Spleen (tissue), 13 donors: ENCODE measurements at places on chromosomes 5 and 9. TPM values are rescaled to one million over a fixed set of nuclear protein-coding genes. Genes with fewer than 3 reads are reported as not detected.

Gene PRXL2C
- 6.5 TPM for polyA plus RNA-seq

Gene PCDHGA10
- polyA plus RNA-seq: 0.17 TPM

Gene ENDOG
- 13.3 TPM for polyA plus RNA-seq

Gene TAL2
- polyA plus RNA-seq: 0.54 TPM

Gene BARHL1
- not detected for polyA plus RNA-seq

Gene ARHGEF39
- polyA plus RNA-seq: 1.1 TPM

Gene OLFML2A
- 3.2 TPM for polyA plus RNA-seq

DNA sequence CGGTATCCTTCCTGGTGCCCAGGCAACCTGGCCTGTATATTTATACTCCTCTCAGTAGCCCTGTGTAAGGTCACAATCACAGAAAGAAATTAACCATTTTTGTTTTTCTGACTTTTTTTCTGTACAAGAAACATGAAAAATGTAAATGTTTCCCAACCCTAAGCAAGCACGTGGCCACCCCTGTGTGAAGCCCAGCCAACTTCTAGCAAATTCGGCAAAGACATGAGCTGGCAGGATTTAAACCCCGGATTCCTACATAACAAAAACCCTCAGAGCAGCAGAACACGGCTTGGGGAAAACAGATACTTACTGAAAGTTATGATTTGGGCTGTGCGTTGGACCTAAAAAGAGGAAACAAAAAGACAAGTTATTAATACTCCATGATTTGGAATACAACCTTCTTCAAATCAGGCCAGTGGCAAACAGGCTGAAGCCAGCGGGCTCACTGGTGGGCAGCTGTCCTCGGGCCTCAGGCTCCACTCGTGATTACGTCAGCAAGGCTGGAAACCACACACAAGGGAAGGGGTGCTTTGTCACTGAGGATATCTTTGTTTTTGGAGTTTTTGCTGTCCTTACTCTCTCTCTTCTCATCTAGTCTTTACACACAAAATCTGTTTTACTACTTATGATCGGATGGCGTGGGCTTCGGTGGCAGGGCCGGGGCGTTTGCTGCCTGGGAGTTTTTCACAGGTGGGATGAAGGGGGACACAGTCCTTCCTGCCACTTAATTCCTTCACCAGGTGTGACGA is 194.1 kb downstream of the ROR2 start:
- no peak for DNase-seq

DNA sequence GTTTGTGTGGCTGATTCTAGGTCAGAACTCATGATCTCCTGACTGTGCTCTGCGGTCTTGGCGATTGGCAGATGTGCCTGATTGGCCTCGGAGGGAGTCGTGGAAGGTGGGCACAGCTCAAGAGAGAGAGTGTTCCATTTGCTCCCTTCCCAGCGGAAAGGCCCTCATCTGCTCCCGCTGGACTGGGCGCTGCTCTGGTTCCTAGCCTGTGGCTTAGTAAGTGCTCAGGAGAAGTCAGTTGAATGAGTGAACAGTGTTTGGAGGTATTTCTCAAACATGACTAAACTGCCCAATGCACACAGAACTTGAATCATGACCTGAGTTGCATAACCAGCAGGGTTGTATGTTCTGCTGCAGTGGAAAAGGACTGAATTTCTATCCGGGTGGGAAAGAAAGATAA is 120.2 kb upstream of the PITX1 start:
- DNase-seq: no peak

GRCh38 chr9:82939451-82939850 is 123.5 kb downstream of the RASEF start:
- DNase-seq: no peak

DNA sequence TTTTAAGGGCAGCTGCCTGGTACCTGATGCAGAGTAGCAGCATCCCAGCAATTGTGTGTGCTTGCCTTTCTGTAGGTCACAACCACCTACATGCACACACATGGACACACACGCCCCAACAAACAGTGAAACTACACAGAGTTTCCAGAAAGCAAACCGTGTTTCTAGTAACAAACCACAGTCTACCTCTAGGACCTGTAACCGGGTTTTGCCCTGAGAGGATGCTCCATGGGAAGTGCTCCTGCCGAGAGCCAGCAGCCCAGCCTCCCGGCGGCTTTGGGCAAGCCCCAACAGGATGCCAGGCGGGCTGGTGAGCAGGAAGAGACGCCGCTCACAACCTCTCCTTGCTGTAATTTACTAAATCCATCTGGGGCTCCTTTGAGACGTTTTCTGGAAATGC is 4.1 kb upstream of the TCF7 start:
- DNase-seq: no peak

GRCh38 chr5:2441495-2442180 is 309.8 kb downstream of the IRX2 start:
- no peak for DNase-seq

DNA sequence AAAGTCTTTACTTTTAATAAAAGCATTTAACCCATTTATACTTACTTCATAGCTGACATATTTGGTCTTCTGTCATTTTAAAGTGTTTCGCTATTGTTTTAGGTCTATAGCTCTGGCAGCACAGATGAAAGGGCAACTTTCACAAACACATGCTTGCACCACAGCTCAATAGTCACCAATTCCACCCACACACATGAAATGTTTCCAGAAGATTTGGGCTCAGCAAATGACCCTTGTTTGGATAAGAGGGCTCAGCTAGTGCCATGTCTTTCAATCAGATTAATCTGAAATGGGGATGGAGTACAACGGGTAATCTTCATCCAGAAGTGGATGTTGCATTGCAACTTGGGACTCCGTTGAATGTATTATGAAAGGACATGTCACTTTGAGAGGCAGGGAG is 176.0 kb downstream of the FGF18 start:
- DNase-seq: no peak

DNA sequence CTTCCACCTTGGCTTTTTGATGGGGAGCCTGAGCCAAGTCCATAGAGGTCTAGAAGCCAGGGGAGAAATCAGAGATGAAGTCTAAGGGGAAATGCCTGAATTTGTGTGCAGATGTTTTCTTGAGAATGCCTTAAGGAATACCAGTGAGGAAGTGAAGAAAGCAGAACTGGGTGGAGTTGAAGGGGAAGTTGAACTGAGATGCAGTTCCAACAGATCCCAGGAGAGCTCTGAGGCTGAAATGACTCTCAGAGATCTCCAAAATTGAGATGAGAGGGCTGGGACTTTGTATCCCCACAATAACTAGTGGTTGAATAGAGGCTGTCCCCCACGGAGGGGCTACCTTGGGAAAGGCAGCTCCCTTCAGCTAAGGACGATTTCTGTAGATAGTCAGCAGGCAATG is 197.1 kb downstream of the ZNF462 start:
- no peak for DNase-seq

GRCh38 chr9:131484051-131484445 is 18.7 kb upstream of the POMT1 start:
- peak; percentile 17 for DNase-seq

- no peak for DNase-seq
Measured at GRCh38 chr5:126809916-126810315, 33.0 kb downstream of the LMNB1 start.

DNA sequence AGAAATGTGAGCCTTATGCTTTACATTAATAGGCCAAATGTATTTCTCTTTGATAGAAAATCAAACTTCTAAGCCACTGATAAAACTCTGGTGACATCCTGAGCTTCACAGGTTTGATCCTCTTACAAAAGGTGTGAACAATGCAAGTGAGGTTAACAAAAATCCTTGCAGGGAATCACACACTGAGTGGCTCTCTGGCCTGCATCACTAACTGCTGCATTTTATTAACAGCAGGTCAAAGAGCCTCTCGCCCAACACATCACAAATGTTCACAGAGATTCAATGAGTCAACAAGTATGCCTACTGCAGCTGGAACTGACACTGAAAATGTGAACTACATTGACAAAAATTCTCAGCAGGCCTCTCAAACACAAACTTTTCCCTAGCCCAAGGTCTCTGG is 122.3 kb downstream of the SEMA5A start:
- DNase-seq: no peak

- no peak for DNase-seq
Measured at GRCh38 chr5:78983601-78984438, 1.3 kb downstream of the ARSB start.

- DNase-seq: no peak
Measured at GRCh38 chr9:97052735-97053134, 13.8 kb upstream of the CTSV start.

GRCh38 chr9:35871545-35871944 is 1.3 kb upstream of the OR13J1 start:
- no peak for DNase-seq

DNA sequence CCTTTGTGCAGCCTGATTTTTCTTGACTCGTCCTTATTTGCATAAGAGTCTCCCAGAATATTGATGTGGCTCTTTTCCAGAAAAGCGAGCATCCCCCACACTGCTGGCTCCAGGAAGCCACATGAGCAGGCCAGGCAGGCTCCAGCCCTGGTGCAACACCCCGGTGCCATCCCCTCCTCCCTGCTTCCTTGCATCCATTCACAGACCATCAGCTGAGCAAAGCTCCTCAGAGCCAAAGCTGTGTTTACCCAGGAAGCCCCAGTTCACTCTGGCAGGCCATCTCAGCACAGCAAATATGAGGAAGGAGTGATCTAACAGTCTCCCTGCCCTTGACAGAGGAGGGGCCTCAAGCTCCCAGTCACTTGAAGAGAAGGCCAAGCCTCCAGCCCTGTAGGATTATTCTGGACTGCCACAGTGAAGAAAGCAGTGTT is 34.4 kb downstream of the INSYN2B start:
- DNase-seq: no peak

GRCh38 chr9:118305331-118305730 is 601.1 kb downstream of the TLR4 start:
- DNase-seq: no peak

DNA sequence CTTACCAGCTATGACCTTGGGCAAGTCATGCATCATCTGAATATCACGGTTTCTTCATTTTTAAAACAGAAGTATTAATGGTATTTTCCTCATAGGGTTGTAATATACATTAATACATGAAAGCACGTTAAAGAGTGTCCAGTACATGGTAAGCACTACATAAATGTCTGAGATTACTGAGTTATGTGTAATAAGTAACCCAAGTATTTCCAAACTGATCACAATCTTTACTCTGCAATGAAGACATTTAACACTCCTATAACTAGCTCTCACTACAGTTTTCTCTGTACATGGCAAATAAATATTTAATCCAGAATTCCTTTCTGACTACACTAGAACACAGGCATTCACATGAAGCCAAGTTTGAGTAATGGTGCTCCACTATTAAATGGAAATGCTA is 4.0 kb downstream of the GLDC start:
- DNase-seq: no peak

DNA sequence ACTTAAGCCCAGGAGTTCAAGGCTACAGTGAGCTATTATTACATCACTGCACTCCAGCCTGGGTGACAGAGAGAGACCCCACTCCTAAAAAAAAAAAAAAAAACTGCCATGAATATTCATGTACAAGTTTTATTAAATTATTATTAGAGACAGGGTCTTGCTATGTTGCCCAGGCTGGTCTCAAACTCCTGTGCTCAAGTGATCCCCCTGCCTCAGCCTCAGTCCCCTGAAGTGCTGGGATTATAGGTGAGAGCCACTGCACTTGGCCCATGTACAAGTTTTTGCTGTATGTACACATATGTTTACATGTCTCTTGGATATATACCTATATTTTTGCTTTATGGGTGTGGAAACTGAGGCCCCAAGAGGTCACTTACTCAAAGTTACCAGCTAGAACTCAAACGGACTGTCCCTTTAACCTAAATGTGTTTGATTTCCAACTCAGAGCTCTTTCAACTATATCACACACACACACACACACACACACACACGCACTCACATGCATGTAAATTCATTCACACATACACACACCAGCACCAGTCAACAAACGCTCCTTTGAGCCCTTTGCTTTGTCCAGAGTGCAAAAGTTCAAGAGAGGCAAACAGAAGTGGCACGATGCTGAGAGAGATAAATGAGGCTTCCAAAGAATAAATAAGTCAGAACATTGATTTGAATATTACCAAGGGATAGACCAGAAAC is 42.3 kb upstream of the STRBP start:
- DNase-seq: no peak

DNA sequence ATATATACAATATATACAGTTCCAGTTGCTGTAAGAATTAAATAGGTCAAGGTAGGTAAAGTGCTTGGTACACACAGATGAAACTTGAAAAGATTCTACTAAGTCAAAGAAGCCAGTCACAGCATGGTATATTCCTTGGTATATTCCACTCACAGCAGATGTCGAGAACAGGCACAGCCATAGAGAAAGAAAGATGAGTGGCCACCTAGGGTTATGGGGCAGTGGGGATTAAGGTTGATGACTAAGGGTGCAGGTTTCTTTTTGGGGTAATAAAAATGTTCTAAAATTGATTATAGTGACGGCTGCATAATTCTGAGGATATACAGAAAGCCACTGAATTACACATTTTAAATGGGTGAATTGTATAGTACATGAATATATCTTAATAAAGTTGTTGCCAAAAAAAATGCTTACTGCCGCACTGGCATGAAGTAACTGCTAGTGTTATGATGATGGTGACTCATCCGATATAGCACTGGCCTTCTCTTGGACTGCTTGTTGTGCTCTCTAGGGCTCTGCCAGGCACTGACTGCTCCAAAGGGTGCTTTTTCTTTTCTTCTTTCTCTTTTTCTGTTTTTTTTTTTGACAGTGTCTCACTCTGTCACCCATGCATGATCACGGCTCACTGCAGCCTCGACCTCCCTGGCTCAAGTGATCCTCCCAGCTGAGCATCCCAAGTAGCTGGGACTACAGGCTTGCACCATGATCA is 23.5 kb downstream of the TBC1D2 start:
- DNase-seq: no peak

GRCh38 chr9:93200449-93200742 is 16.5 kb downstream of the WNK2 start:
- no peak for DNase-seq

- DNase-seq: no peak
Measured at GRCh38 chr5:127097278-127097677, 24.0 kb upstream of the C5orf63 start.

DNA sequence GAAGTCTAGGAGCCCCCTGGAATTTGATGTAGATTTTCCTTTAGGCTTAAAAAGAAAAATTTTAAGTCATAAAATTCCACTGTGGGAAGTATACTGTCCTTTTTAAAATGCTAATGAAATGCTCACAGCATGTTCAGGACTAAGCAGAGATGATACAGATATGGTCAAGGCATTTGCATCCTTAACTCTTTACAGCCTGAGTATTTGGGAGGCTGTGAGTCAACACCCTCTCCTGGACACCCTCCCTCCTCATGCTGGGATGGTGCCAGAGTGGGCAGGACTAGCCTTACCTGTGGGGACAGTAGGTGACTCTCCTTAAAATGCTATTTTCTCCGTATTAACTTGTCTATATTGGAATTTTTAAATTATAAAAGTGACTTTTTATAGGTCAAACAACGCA is 197.4 kb upstream of the ELL2 start:
- no peak for DNase-seq

DNA sequence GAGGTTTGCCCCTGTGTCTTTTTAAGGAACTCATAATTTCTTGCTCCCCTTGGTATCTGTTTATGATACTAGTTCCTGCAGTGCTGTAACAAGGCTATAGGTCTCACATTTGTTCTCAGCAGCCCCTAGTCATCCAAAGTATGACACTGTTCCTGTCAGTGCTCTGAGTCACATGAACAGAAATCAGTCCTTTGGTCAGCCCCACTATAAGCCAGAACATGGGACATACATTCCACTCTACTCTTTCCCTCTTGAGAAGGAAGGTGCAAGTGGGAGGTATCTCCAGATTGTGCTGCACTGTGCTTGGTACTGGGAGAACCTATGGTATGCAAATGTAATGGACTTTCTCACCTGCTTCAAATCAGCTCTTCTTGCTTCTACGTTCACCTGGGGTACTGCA is 87.0 kb downstream of the IARS1 start:
- DNase-seq: no peak
